Hematopoietic multipotent progenitor cell treated with erythropoietin and hydrocortisone succinate and interleukin-3 and kit ligand, for 15 days (in vitro differentiated cells): ENCODE measurements at places on chromosomes 1 and 21.

- DNase-seq: no peak
These were observed 225.6 kb upstream of the FGGY start for GRCh38 chr1:59071289-59071688.

- DNase-seq: no peak
These were observed 29.3 kb downstream of the SIPA1L2 start for GRCh38 chr1:232600424-232601258.

DNA sequence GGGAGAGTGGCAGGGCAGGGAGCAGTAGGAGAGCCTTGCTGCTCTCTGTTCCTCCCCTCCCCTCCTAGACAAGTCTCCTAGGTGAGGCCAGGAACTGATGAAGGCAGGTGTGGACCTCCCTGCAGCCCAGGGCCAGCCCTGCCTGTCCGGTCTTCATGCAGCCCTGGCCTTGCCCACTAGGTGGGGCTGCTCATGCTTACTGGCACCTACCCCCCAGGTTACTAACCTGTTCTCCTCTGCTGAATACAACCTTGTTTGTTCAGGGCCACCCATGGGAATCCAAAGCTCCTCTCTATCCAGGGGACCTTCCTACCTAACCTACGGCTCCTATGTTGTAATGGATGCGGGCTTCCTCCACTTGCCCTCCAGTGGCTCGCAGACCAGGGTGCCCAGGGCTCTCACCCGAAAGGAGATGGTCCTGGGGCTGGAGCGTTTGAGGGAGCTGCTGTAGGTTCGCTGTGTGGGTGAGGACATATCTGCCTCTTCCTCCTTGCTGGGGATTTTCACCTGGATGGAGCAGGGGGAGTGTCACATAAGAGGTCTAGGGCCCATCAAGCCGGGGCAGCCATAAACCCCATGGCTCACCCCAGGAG lies 7.9 kb upstream of the TNNT2 start:
- DNase-seq: peak; percentile 37

GRCh38 chr1:242877229-242877628 lies 352.7 kb upstream of the PLD5 start:
- DNase-seq: no peak

GRCh38 chr1:93874025-93874651 lies 4.9 kb downstream of the DNTTIP2 start:
- peak; percentile 70 for DNase-seq

DNA sequence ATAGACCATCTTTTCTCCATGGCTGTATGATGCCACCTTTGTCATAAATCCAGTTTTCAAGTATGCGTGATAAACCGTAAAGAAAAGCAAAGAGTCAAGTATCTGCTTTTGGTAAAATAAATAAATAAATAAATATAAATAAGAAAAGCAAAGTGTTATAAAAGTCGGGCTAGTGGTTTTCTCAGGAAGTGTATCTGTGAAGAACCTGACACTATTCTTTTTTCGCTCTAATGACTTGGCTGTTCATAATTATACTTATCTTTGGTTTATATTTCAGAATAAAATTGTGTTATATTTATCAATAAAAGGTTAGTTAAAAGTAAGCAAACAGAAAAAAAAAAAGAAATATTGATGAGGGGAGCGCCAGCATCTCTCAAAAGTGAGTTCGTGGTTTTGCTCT lies 594 bp upstream of the EXO5 start:
- no peak for DNase-seq

DNA sequence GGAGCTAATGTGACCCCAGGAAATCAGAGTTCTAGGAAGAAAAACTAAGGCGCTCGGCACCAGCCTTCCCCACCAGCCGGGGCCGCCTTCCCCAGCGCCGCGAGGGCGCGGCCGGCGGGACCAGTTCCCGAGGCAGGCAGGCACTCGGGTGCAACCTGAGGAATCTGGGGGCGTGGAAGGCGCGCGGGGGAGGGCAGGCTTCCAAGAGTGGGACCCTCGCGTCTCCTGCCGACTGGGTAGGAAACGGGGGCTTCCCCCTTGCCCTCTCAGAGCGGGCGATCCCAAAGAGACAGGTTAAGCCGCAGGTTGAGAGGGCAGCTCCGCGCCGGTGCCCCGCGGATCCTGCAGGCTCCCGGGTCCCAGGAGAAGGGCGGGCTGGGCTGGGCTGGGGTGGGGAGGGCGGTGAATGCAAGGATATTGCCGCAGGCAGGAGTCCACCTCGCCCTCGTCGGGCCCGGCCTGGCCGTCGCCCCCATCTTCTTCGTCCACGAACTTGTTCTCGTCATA lies 431 bp downstream of the ARPC5 start:
- peak; percentile 9 for DNase-seq

DNA sequence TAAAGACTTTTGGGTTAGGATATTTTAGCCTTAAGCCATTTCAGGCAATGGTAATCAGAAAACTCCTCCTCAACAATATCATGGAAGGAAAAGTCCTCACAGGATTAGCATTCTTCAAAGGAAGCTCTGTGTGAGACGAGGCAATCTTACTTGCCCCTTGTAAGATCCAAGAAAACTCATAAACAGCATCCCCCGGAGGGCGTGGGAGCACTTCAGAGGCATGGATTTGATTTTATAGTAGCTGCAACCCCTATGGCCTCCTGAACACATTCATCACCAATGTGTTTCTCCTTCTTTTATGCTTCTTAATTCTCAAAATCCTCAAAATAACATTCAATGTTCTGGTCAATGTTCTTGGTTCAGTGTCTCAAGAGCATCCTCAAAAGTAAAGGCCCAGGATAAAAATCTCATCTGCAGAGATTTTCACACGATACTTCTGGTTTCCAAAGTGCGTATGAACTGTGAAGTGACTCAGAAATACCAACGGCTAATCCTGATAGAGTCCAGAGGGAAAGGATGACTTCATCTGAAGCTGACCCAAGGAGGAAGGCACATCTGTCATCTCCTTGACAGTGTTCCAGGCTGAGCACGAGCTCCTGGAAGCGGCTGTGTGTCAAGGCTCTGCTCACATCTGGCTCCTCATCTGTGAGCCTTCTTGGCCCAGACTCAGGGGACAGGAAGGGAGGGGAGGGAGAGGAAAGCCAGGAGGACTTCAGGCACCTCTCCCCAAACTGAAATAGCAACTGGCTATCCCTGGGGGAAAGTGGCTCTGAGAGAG lies 49.3 kb upstream of the PSEN2 start:
- no peak for DNase-seq

GRCh38 chr1:55572878-55573734 lies 357.9 kb upstream of the USP24 start:
- DNase-seq: no peak

- DNase-seq: no peak
These were observed 60.3 kb downstream of the SLX9 start for GRCh38 chr21:44999972-45000636.

GRCh38 chr1:66931590-66931989 lies 6.8 kb downstream of the MIER1 start:
- DNase-seq: no peak
